ENCODE measurements at places on chromosomes 4 and X.

- no peak for DNase-seq
Measured at GRCh38 chr4:124053872-124054538, 657.4 kb downstream of the SPRY1 start.

- no peak for DNase-seq
Measured at GRCh38 chr4:113811359-113811758, 49.8 kb upstream of the CAMK2D start.

GRCh38 chr4:184648313-184649025 is 778 bp downstream of the CASP3 start:
- DNase-seq, result peak; percentile 5

GRCh38 chr4:32423267-32423666 is 1703.1 kb downstream of the PCDH7 start:
- DNase-seq, result no peak

DNA sequence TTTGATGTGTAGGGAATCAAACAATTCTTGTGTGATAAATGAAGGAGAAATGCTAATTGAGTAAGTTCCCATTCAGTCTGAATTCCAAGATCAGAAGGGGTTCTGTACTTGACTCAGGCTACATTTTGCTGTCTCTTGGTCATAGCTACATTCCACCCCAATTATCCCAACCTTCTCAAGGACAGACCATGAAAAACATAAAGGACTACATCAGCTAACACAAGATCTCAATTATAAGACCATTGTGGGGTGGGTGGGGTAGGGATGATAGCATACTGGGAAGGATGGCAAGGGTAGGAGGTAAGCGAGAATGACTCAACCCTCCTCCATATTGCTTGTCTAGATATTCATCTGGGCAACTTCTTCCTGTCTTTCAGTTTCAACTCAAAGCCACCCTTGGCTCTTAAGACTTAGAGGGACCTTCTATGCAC is 87.4 kb upstream of the ETNPPL start:
- DNase-seq, result no peak

DNA sequence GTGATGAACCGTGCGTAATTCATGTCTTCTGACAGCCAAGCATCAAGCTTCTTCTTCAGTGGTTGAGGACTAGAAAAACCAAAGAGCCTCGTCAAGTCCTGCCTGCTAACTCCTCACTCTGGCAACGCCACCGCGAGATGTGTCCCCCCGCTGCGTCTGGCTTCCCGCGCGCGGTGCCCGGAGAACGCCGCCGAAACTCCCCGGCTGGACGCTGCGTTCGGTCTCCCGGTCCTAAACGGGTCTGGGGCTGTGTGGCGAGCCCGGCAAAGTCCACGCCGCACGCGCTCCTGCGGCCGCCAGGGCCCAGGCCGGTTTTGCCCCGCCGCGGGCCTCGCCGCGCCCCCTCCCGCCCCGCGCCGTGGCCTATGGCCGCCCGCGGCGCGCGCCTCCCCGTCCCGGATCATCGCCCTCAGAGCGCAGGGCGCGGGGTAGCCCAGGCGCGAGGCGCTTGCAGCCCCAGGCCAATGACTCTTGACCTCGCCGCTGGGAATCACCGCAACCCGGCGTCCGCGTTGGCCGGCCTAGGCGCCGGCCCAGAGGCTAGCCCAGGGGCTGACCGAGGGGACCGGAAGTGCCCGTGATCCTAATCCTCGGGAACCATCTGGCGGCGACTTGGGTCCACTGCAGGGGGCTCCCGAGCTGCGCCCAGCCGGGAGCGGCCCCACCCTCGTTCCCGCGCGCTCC is at the start of gene AADAT:
Gene AADAT, minus strand, starts transcription at position 289 of the 684 bp plus-strand sequence. Its CDS starts 266 bp downstream, at position 23.
- peak; percentile 60 for DNase-seq

GRCh38 chrX:9597361-9598035 is 132.6 kb downstream of the TBL1X start:
- no peak for DNase-seq

DNA sequence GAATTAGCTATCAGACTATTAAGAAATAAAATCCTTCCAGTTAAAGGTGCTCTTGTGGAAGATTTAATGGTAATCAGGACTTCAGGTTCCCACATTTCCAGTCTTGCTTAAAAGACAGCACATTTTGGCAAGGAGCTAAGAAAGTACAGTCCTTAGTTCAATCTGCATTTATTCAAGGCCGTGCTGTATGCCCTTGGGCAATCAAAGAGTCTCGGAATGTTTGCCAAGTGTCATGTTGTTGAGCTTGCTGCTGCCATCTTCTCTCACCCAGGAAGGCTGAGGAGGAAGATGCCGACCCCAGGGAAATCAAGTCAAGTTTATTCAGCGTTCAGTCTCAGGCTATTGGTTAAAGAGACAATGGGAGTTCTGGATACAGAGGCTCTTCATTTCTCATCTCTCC is 388.1 kb upstream of the IGFBP7 start:
- DNase-seq, result no peak

DNA sequence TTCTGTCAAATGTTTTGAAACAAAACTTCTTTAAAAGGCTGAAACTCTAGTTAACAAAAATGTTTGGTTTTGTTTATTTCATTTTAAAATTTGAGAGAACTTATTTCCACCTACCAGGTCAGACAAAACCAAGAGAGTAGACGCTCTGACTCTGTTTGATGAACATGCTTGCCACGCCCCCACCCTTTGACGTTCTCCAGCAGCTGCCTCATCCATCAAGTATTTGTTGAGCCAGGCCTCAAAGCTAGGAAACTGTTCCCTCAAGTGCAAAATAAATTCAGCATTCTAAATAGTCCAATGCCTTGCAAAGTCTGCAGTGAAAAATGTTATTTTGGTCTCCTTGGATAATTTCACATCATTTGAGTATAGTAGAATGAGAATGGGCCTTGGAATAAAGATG is 121.6 kb downstream of the GUCY2F start:
- no peak for DNase-seq

- no peak for DNase-seq
Measured at GRCh38 chr4:90375081-90375480, 247.9 kb downstream of the CCSER1 start.

DNA sequence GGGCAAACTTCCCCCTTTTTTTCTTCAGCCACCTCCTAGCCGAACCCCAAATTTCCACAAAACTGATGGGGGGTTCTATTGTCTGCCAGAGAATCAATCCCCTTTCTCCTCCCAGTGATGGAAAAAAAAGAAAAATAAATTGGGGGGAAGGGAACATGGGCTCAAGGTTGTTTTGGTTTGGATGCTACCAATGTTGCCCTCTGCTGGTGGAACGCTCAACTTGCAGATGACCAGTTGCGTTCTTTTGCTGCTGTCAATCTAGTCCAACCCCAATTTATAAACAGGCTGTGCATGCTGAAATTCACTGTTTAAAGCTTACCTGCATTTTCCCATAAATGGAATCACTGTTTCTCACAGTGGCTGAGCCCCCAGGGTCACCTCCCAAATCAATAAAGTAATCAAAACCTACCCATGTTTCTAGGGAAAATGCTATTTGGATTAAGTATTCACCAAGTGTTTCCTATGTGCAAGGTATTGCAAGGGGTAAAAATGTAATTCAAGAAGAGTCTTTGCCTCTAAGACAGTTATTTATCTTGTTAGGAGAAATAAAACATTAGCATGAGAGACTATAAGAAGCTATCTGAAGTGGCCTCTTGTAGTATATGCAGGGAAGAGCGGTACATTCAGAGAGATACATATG is 116.7 kb upstream of the TMEM164 start:
- peak; percentile 6 for DNase-seq

DNA sequence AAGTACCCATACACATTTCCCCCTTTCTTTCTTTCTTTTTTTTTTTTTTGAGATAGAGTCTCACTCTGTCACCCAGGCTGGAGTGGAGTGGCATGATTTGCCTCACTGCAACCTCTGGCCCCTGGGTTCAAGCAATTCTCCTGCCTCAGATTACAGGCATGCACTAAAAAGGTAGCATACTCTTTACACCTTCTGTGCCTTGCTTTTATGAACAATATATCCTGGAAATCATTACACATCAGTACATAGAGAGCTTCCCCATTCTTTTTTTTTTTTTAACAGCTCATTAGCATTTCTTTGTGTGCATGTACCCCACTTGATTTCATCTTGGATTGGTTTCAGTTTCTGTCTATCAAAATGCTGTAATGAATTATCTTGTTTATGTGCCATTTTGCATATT is 18.6 kb upstream of the HSD17B10 start:
- no peak for DNase-seq

GRCh38 chrX:125175991-125176584 is 143.6 kb upstream of the TEX13C start:
- no peak for DNase-seq

DNA sequence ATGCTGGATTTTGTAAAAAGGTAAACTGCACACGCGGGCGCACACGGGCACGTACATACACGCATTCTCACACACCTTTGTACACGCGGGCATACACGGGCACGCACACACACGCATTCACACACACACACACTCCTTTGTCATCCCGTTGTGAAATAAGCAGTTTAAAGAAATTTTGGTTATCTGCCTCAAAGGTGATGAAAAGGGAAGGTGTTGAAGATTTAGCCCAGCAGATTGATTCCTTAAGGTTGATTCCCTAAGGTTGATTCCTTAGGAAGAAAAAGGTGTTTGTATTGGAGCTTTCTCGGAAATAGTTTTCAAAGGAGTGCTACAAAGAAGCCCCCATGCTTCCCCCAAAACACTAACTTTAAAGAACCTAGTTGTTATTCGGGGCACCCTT is 693 bp downstream of the ATP10D start:
- DNase-seq, result no peak

DNA sequence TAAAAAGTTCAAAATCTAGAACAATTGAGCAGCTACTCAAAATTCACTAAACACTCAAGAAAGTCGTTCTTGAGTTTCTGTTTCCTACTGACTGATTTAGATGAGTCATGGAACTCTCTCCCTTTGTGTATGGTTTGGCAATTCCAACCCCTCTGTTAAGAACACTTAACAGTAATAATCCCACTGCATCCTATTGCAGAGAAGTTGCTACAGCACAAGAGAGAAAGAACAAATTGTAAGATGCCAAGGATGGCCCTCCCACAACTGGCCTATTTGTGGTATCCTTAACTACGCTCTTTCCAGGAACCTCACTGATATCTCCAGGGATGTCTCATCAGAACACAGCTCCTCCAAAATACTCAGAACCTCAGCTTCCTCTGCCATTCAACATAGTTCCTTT is 701.8 kb upstream of the TENM3 start:
- DNase-seq, result no peak

- no peak for DNase-seq
Measured at GRCh38 chr4:3775576-3775975, 9.4 kb downstream of the ADRA2C start.

DNA sequence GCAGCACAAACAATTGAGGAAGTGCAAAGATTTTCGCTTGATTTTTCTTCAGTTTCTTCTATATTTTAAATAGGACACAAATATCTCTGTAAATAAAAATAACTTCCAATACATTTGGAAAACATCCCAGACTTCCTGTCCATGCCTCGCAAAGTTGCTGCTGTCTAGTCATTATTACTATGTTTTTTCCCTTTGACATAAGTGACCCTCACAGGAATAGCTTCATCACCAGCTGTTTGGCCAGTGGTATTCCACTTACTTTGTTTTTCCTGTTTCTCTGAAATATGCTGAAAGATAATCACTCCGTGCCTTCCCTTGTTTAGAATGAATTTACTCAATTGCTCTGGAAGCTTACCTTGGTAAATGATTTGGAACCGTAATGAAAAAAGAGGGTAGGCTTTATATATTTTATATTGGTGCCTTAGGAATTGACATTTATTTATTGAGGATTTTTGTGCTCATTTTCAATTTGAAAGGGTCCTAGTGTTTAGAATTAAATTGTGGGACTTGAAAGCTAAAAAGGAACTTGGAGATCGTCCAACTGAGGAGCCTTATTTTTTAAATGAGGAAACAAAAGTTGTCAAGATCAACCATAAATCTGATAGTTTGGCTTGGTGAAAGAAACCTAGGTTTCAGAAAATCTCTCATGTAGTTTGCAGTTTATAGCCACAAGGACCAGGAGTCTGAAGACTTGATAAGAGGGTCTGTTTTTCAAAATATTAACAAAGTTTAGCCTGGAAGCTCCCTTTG is 65.6 kb downstream of the CDKL5 start:
- DNase-seq, result no peak

- no peak for DNase-seq
Measured at GRCh38 chr4:84965553-84966381, 723 bp downstream of the WDFY3 start.

DNA sequence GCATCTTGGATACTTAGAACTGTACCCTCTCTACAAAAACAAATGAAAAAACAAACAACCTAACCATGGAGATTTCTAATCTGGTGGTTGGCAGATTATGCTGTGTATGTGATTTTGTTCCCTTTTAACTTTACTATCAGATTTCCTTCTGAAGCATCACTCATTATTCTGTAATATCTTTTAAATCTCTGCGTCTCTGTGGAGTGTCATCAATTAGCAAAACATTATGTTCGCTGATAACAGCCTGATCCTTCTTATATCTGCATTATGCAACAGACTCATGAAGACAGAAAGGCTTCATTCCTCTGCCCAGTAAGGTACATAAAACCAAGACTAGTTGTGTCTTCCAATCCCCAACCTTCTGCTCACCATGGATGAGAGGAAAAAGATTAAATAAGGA is 110.3 kb upstream of the PDE5A start:
- DNase-seq, result no peak

DNA sequence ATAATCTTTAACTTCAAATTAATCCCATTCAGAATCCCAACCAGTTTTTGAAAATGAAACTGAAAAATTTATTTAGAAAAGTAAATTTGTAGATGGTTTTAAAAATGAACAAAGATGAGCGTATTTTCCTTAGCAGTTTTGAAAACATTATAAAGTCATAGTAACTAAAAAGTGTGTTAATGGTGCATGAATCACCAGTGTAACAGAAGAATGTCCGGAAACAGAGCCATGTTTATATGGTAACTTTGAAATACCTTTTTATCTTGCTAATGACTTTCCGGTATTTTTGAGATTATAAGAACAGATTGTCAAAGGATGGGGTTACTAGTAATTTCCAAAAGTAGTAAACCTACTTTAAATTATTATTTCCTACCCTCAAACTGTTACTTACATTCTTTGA is 145.9 kb downstream of the IRS4 start:
- DNase-seq, result no peak

DNA sequence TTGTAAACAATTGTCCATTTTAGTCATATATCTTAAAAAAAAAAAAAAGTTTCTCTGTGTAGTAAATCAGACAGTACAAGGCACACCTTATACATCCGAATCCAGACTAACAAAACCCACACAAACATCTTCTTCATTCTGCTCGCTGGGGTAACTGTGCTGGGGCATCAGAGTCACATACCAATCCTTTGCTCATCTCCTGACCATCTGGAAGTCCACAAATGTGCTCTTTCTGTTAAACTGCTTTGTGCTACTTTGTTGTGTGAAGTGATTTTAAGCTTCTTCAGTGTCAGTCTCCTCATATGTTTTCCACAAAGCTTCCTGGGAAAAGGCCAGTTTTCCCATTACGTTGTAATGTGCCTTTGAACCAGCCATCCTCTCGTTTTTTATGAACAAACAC is 86.2 kb upstream of the CBR4 start:
- no peak for DNase-seq

GRCh38 chr4:167587361-167587760 is 353.1 kb upstream of the SPOCK3 start:
- no peak for DNase-seq

- no peak for DNase-seq
Measured at GRCh38 chr4:88457307-88458103, 586 bp downstream of the HERC5 start.

Data from SW 1271 (cell line).